ENCODE measurements at places on chromosomes 16 and 17.

GRCh38 chr16:86577314-86577971 is 906 bp upstream of the FOXL1 start:
- no peak for DNase-seq

DNA sequence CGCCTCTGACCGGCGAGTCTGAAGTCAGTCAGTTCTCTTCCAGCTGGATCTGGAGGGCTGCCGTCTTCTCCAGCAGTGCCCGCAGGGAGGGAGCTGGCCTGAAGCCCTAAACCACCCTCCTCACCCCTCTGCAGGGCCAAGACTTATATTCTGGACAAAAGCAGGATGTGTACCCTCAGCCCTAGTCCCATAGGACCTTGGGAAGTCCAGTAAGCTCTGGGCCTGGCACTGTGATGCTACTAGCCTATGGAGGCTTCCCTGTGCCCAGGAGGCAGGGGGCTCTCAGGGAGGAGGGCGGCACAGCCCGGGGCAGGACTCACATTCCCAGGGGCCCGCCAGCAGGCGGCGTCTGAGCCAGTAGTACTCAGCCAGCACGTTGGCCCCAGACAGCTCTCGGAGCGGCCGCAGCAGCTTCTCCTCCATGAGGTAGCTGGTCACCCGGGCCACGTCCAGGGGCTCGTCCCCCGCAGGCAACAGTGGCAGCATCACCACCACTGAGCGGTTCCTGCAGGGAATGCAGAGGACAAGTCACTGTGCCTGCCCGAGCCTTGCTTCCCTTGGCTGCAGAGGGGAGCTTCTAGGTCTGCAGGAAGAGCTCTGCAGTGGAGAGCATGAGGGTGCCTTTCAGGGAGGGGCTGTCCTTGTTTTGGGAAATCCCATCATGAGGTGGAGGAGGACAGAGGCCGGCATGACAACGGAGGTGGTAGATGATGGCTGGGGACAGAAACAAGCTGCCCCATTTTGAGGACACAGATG is 41.7 kb downstream of the RMI2 start:
- no peak for DNase-seq

- DNase-seq, result peak; percentile 24
Observed at GRCh38 chr16:84048270-84048669, 5.7 kb upstream of the SLC38A8 start.

DNA sequence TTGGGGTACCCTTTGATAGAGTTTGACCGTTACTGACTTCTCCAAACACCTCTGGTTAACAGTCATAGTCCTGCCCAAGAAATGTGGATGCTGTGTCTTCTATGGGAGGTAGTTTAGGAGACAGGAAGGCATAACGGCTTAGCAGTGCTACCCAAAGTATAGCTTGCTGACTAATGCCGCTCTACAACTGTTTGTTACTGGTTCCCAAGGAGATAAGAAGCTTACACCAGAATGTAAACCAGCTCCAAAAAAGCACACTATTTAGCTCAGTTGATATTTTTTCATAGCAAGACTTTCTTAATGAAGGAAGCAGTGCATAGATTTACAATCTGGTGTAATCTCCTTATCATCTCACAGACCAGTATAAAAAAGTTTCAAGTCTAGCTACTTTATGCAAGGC is 95.7 kb downstream of the HS3ST3B1 start:
- DNase-seq, result no peak

GRCh38 chr16:12289175-12290063 is 312.9 kb downstream of the SNX29 start:
- no peak for DNase-seq

- DNase-seq, result no peak
Observed at GRCh38 chr16:87056083-87056482, 261.1 kb downstream of the C16orf95 start.

DNA sequence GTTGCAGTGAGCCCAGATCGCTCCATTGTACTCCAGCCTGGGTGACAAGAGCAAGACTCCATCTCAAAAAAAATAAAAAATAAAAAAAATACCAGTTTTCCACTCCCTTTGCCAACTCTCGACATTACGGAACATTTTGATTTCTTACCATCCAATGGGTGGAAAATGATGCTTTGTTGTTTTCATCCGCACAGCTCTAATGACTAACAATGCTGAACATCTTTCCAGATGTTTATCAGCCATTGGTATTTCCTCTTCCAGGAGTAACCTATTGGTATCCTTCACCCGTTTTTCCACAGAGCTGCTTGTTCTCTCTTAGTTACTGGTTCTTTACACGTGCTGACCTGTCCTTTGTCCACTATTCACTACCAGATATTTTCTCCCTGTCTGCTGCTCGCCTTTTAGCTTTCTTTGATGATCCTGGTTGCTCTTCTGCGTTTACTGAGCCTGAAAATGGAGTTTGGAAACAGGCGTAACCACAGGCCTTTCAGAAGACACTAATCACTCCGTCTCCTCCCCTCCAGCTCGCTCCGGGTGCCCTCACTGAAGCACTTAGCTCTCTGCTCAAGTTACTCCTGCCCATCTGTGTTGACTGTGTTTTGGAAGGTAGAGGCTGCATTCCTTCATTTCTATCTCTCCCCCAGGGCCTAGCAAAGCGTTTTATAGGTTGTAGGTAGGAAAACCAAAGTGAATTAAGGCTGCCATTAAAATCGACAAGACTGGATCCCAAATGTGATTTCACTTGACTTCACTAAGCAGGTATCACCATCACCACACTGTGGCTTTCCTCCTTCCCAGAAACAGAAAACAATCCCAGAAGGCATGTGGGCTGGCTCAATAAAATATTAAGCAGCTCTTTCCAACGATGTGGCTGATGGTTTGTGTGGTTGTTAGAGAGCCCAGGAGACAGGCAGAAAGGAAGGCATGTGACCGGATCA is 8.9 kb downstream of the SHPK start:
- DNase-seq, result no peak

GRCh38 chr16:1734123-1734522 is 28.1 kb downstream of the MAPK8IP3 start:
- DNase-seq, result no peak

GRCh38 chr16:4601036-4601863 is 13.4 kb downstream of the UBALD1 start:
- DNase-seq, result no peak

GRCh38 chr17:69228018-69228417 is 606 bp downstream of the ABCA10 start:
- no peak for DNase-seq
